ENCODE measurements at places on chromosomes 7 and 10.

GRCh38 chr10:33612551-33612950 lies 278.1 kb upstream of the NRP1 start:
- ATAC-seq, result no peak

DNA sequence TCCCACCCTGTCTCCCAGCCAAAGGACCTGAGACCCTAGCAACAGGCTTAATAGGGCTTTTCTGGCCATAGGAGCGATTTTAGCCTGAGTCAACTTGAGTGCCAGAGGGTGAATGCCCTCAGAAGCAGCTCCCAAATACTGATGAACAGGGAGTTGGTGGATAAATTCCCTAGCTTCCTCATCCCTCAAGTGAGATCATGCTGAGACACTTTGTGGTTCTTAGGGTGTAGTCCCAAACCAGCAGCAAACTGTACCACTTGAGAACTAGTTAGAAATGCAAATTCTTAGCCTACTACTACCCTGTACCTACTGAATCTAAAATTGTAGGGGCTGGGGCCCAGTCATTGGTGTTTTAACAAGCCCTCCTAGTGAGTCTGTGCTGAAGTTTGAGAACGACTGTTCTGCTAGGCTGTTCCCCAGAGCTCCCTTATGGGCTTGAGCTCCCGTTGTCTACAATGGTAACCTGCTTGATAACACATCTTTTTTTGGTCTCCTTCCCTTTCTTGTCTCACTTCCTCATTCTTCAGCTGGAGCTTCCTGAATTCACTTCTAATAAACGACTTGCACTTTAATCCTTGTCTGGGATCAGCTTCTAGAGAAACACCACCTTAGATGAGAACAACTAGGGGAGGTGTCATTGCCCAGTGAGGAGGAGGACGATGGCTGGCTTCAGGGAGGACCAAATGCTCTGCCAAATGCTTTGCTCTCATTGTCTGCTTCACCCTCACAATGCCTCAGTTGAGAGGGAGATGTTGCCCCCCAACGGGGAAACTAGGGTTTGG lies 18.2 kb upstream of the CDH23 start:
- peak; percentile 42 for ATAC-seq

DNA sequence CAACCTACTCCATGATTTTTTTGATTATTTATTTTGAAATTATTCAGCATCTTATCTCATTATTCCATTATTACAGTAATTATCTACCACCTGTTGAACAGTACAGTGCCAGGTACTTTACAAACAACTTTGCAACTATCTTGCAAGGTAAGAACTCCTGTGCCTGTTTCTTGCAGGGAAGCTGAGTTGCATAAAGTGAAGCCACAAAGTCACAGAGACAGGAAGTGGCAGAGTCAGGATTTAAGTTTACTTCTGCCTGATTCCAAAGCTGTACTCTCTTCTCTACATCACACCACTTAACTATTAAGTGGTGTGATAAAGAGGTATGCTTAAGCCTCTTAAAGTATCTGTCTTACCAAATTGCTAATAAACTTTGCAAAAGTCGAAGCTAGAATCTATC lies 80.1 kb downstream of the LRRTM3 start:
- ATAC-seq, result no peak

GRCh38 chr7:99579956-99580777 lies 17.9 kb upstream of the TMEM225B start:
- peak; percentile 51 for ATAC-seq

DNA sequence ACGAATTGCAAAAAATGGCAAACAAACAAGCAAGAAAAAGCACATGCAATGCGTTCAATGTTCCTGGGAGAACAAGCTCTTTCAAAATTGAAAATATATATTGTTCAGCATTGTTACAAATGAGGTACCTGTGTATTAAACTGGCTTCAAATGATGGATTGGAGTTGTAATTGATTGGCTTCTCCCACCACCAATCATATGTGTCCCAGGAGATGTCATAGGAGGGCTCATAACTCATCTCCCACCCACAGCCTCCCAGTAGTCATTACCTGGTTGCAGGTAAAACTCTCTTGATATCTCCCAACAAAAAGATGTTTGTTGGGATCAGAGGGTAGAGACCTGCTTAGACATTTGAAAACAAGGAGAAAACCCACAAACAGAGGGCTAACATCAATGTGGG lies 302.9 kb downstream of the BAMBI start:
- no peak for ATAC-seq

- no peak for ATAC-seq
Observed at GRCh38 chr10:49129376-49129775, 4.4 kb downstream of the FAM170B start.

DNA sequence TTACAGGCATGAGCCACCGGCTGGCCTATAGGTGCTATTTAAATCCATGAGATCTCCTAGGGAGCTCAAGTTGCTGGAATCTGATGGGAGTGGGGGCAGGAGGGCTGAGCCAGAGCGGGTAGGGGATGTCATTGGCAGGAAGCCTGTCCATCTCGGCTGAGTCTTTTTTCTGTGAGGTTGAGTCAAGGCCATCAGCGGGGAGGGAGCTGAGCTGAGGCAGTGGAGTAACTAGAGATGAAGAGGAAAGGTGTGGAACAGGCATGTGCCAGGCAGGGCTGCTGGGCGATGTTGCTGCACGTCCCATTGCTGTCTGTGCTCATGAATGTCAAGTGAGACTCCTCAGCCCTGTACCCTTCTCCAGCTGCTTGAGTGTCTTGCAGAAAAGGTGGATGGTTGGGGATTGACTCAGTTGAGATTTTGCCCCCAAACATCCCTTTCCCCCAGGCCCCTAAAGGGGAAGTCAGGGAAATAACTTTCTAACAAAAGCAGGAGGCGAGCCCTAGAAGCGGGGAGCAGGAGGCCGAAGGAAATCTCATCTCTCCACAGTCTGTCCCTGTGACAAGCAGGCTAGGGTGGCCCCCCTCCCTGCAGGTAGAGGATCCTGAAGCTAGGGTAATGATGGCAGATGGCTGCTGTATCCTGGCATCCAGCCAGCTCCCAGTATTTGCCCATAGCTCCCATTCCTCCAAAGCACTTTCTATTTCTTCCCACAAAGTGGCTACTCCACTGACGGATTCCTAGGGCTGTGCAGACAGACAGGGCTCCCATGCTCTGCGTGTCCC lies 5.4 kb downstream of the ATP6V1F start:
- ATAC-seq, result no peak

- no peak for ATAC-seq
Observed at GRCh38 chr7:127887631-127888030, 143.6 kb downstream of the LRRC4 start.

- no peak for ATAC-seq
Observed at GRCh38 chr10:12158111-12158510, 28.6 kb downstream of the SEC61A2 start.

DNA sequence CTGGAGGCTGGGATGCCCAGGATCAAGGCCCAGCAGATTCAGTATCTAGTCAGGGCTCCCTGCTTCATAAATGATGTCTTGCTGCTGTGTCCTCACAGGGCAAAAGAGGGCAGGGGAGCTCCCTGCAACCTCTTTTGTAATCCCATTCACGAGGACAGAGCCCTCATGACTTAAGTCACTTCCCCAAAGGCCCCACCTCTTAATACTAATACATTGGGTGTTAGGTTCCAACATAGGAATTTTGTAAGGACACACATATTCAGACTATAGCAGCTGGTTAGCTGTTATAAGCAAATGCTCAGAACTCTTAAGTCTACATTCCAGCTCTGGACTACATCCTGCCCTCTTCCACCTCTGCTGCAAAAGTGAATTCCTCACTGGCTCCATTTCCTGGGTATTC lies 63.0 kb downstream of the VOPP1 start:
- ATAC-seq, result peak; percentile 31

- ATAC-seq, result no peak
Observed at GRCh38 chr7:12821746-12822145, 134.3 kb downstream of the ARL4A start.

DNA sequence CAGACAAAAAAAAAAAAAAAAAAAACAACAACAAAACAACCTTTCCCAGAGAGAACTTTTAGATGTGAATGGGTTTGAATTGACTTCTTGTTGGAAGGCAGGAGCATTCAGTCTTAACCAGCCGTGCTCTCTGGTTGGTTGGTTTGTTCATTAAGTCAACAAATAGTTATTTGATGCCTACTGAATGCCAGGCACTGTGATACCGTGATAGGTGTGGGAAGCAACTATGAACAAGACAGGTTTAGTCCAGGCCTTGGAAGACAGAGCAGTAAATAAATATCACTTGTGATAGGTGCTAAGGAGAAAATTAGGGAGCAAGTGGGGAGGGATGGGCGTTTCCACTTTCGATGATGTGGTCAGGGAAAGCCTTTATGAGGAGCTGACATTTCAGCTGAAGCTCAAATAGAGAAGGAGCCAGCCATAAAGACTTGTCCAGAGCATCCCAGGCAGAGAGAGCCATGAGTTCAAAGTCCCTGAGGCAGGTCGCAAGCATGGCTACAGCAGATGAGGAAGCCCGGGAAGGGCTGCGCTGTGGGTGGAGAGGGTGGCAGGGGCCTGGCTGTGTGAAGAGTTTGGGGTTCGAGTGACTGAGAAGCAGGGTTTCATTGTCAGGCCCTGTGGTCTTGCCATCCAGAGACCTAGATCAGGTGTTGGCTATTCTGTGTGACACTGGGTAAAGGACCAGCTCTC lies 8.0 kb downstream of the TSPAN15 start:
- no peak for ATAC-seq

DNA sequence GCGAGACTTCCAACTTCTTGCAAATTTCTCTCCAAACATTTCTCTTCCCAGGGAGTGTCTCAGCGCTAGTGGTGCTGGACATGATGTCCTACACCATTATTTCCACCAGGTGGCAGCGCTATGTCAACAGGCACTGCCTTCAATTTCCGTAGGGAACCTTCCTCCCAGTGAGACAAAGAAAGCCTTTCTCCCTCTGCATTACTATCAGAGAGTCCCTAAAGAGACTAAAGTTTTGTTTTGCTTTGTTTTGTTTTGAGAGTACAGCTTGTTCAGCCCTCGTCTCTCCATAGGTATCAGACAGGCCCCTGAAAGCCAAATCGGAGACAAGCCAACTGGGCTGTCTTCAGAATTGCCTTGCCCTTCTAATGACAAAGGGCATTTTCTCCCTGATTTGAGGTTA lies 44.2 kb upstream of the GGCT start:
- no peak for ATAC-seq

DNA sequence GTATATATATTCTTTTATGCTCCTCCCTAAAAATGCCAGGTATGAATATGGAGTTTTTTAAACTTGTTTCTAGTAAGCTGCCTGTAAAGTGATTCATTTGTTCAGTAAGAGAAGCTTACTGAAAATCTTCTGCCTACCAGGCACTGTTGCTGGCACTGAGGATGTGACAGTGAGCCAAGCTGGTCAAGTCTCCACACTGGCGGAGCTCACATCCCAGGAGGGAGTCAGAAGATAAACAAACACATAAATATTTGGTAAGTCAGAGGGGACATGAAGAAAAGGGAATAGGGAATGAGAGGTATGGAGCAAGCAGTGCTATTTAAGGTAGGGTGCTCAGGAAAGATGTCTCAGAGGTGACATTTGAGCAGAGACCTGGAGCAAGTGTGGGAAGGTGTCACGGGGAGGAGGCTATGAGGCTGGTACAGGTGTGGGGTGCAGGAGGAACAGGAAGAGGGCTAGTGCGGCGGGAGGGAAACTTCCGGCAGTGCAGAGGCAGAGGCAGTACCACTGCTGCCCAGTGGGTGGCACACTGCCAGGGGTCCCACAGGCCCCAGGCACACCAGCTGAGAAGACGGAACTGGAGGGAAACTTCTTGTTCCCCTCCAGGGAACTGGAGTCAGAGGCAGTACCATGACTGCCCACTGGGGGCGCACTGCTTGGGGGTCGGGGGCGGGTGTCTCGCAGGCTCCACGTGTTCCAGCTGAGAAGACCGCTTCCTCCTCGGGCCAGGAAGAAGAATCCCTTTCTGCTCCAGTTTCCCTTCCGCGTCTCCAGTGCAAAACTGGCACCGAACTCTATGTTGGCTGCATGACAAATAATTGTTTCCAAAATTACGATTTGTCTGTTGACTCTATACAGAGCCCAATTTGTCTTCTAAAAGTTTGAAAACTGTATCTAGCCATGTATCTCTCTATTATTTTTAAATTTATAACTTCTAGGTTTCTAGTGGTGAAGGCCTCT lies 161.0 kb downstream of the TEX36 start:
- no peak for ATAC-seq

DNA sequence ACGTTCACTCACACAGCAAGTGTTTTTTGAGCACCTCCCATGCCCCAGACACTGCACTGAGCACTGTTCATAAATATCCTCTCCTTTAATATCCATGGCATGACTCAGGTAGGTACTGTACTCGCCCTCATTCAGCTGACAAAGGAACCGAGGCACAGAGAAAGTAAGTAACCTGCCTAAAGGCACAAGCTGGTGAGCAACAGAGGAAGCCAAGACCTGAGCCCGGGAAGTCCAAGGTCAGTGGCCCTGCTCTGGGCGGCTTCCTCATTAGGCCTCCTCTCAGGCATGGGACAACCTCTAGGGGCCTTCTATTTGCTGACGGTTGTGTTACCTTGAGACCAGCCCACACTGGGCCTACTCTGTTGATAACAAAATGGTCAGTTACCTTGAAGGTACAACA lies 45.1 kb upstream of the EZH2 start:
- no peak for ATAC-seq

DNA sequence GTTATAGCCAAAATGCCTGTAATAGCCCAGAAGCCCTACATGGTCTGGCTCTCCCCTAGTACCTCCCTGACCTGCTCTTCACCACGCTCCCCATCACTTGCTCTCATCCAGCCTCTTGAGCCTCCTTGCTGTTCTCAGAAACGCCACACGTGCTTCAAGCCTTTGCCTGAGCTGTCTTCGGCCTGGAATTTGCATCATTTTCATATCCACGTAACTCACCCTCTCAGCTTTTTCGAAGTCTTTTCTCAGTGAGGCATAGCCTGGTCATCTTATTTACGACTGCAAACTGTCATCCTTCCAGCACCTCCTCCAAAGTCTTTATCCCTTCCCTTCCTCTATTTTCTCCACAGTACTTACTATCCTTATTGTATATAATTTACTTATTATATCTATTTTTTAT lies 151.0 kb upstream of the AHR start:
- ATAC-seq, result no peak

DNA sequence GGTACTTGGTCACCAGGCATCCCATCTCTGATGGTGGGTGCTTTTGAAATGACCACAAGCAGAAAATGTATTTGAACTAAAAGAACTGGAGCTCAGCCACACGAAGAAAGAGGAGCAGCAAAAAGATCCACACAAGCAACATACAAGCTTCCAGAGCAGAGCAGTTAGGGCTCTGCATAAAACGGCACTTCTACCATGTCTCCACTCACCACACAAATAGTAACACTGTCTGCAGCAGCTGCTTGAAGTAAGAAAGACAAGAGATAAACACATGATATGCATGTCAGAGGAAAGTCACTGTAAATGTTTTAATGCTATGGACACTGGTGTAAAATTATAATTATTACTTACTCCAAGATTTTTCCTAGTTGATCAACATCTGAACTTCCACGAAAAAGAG lies 32.5 kb upstream of the FAM133B start:
- ATAC-seq, result no peak

GRCh38 chr7:99525713-99526440 lies 21.4 kb downstream of the ZKSCAN5 start:
- ATAC-seq, result no peak

GRCh38 chr10:129400426-129400825 lies 66.6 kb upstream of the MGMT start:
- ATAC-seq, result no peak

- no peak for ATAC-seq
Observed at GRCh38 chr7:101169110-101169837, 3.9 kb upstream of the VGF start.

GRCh38 chr10:24873281-24873683 lies 79.1 kb downstream of the PRTFDC1 start:
- no peak for ATAC-seq

Data from stimulated activated memory B cell treated with anti-CD40 and anti-IgM and Interleukin-4, amounts not matched to agents 10 μg/mL and 1 μg/mL and 100 μg/mL, for 72 hours (primary cell).